NCI-H1436 (cell line): ENCODE measurements at places on chromosomes 12 and 14.

GRCh38 chr12:62817556-62818271 is 117.2 kb downstream of the PPM1H start:
- no peak for DNase-seq

DNA sequence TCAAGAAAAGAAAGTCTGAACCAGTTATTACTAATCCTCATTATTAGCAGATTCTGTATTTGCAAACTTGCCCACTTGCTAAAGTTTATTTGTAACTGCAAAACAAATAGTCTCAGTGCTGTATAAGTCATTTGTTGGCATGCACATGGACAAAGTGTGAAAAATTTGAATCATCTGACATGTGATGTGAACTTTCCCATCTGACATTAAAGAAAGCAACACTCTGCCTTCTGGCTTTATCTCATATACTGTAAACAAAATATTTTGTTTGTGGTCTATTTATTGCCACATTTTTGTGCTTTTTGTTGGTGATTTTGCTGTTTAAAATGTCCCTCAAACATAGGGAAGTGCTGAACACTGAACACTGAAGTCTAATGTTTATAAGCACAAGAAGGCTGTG is 513.8 kb downstream of the RPL10L start:
- no peak for DNase-seq

GRCh38 chr12:119627686-119628085 is 34.1 kb downstream of the TMEM233 start:
- DNase-seq = no peak

DNA sequence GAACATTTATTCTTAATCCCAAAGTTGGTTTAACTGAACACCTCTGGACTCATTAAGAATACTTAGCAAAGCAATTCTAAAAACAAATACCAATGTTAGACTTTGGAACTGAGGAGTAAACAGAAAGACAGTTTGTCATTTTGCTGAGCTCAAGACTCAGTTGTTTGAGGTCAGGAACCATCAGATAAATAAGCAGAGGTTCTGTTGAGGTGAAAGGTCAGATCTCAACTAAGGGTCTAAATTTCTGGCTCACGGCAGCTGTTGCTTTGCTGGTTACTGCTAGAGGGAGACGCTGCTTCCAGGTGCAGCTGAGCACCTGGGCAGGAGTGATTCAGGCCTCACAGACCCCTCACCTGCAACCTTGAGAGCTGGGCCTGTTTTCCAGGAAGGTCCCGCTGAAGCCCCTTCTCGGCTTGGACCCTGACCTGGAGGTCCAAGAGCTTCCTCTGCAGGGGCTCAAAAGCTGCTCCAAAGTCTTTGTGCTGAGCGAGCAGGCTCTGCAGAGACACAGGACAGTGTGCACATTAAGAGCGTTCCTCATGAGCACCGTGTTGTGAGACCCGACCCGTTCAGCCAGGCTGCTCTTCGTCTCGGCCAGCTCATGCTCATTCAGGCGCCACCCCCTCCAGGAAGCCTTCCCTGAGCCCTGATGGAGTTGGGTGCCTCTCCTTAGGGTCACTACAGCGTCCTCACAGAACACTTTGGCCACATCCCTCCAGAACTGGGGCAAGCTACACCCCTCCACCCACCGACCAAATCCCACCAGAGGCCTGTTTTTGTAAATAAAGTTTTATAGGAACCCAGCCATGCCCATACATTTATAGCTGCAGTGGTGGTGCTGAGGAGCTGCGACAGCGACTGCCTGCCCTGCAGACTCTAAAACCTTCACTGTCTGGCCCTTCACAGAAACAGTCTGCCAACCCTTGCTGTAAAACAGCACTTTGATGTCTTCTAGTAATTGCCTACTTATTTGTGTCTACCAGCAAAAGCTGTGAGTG is 72.0 kb downstream of the SYNE3 start:
- no peak for DNase-seq

DNA sequence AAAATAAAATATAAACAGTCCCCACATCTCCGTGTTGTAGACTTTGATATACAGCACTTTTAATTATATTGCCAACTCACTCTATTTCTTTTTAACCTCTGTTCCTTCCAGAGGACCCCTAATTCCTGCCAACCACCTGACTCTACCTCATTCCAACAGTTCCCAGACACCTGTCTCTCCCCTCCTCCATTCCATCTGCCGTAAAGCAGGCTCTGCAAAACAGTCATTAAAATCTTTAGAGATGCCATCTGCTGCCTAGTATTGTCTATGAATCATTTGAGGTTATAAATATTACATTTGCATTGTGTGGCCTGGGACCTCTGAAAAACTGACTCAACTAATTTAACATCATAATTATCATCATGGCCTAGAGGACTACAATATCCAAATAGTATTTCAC is 148.8 kb upstream of the DCN start:
- no peak for DNase-seq

DNA sequence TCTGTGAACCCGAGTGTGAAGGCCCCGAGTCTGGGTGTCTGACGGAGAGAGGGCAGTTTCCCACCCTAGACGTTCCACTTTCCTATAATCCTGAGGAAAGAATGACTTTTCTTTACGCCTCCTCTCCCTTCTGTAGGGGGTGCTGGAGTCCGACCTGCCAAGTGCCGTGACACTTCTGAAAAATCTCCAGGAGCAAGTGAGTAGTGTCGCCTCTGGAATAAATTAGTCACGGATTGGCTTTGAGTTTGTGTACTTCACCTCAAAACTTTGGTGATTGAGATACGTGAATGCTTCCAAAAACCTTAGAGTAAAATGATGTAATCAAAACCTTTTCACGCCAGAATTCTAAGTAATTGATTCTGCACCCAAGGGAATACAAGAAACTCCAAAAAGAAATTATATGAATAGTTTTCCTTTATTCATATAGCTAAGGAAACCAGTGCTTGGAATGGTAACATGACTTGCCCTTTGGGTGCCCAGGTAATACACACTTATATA is 452 bp downstream of the NGDN start:
- DNase-seq = no peak

GRCh38 chr12:2338991-2339431 is 286.2 kb downstream of the CACNA1C start:
- DNase-seq = no peak
